IMR-90 (cell line): ENCODE measurements at places on chromosomes 11 and 22. TPM values are rescaled to one million over a fixed set of nuclear protein-coding genes. Genes with fewer than 3 reads are reported as not detected.

DNA sequence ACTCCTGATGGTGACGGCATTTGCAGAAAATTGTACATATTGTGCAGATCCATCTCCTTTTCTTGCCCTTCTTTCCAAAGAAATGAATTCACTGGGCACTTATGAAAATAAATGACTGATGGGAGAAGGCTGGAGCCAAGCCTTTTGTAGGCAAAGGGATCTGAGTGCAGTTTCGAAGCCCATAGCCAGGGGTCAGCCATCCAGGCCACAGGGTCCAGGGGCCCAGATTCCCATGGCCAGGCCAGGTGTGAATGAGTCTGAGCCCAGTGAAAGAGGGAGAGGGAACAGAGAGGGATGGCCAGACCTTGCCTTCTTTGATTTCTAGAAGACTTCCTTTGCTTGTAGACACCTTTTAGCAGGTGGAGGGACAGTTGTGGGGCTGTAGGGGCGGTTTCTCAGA lies 209.1 kb downstream of the KIRREL3 start:
- no peaks in the 10 kb centered on the region for H3K36me3 ChIP-seq
- H3K27ac ChIP-seq = no peak overlapping the region
- H3K4me1 ChIP-seq = peaks cover 5% of the 10 kb centered on the region
- H3K4me3 ChIP-seq = no peak overlapping the region
- no peak for DNase-seq

- H3K4me3 ChIP-seq = no peak overlapping the region
- no peaks in the 10 kb centered on the region for H3K36me3 ChIP-seq
- peaks cover 12% of the 10 kb centered on the region for H3K4me1 ChIP-seq
- H3K27ac ChIP-seq = no peak overlapping the region
- no peak for DNase-seq
- no peaks in the 10 kb centered on the region for H3K27me3 ChIP-seq
Measured at GRCh38 chr11:69308491-69308911, 14.5 kb downstream of the MYEOV start.

GRCh38 chr11:37313266-37313665 lies 715.2 kb upstream of the RAG2 start:
- DNase-seq = no peak
- no peaks in the 10 kb centered on the region for H3K4me1 ChIP-seq
- no peaks in the 10 kb centered on the region for H3K36me3 ChIP-seq
- no peak overlapping the region for H3K4me3 ChIP-seq

DNA sequence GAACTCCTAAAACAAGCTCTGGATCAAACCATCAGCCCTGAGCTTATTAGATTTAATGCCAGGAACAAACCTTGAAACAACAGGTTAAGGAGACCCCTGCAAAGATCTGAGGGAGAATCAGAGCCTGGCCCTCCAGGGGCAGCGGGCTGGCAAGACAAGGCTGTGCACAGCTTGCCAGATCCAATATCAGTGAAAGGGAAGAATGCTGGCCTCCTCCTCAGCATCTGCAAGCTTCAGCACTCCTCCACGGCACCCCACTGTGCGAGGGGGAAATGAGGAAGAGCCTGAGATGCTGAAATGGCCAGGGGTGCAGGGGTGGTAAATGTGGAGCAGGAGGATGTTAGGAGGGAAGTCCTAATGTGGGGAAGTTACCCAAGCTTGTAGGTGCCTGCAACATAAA lies 167.0 kb downstream of the TENM4 start:
- H3K27ac ChIP-seq = no peak overlapping the region
- no peaks in the 10 kb centered on the region for H3K27me3 ChIP-seq
- H3K4me1 ChIP-seq = peaks cover 6% of the 10 kb centered on the region; the same call in 1 of the 2 replicates
- DNase-seq = no peak
- H3K4me3 ChIP-seq = no peak overlapping the region

- H3K27me3 ChIP-seq = no peaks in the 10 kb centered on the region
- H3K36me3 ChIP-seq = no peaks in the 10 kb centered on the region
- DNase-seq = peak; percentile 6
- H3K4me3 ChIP-seq = no peak overlapping the region
Measured at GRCh38 chr22:47835726-47836125, 1073.3 kb downstream of the TBC1D22A start.

The TBX10 gene
- not detected in 2 replicates for polyA plus RNA-seq

The GLB1L3 gene
- not detected in 2 replicates for polyA plus RNA-seq
